ENCODE measurements at places on chromosomes 2 and 18. TPM values are rescaled to one million over a fixed set of nuclear protein-coding genes. Genes with fewer than 3 reads are reported as not detected.

RAPGEF4 gene
- total RNA-seq: 4.5 TPM

DSEL gene
- 14.6 TPM for total RNA-seq

ACMSD gene
- not detected for total RNA-seq

MEP1B gene
- not detected for total RNA-seq

ABCA12 gene
- total RNA-seq: under 0.01 TPM
